NB4 (cell line): ENCODE measurements at places on chromosomes 6 and 20.
A peak's percentile ranks its signal among the peaks of the same experiment; 100 is the strongest.

GRCh38 chr6:161508341-161508740, 234.5 kb upstream of the AGPAT4 start:
- no peak for DNase-seq

DNA sequence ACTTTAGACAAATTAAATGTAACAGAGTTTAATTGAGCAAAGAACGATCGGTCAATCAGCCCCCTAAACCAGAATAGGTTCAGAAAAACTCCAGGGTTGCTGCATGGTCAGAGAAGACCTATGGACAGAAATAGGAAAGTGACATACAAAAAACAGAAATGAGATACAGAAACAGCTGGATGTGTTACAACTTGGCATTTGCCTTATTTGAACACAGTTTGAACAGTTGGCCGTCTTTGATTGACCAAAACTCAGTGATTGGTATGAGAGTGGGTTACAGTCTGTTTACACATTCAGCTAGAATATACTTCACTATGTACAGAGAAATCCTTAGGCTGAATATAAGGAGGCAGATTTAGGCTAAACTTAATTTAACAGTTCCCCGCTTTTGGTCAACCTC, 19.9 kb downstream of the SRSF6 start:
- no peak for DNase-seq

DNA sequence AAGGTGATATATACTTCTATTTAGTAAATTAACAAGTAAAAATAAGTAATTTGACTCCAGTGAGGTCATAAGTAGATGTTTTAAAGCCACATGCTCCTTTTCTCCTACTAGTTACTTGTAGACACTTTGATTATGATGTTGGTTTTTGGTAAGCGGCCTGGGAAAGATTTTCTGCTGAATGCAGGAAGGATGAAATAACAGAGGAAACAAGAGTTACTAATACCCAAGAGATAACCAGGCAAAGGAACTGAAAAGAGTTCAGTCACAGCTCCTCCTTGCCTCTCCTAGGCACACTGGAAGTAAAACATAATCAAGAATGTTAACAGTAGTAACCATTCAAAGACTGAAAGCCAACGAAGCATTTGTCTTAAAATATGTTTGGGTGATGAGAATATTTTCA, 203.3 kb downstream of the RNGTT start:
- no peak for DNase-seq

GRCh38 chr20:60262967-60263603, 304.9 kb downstream of the CDH26 start:
- DNase-seq, result peak; percentile 58

DNA sequence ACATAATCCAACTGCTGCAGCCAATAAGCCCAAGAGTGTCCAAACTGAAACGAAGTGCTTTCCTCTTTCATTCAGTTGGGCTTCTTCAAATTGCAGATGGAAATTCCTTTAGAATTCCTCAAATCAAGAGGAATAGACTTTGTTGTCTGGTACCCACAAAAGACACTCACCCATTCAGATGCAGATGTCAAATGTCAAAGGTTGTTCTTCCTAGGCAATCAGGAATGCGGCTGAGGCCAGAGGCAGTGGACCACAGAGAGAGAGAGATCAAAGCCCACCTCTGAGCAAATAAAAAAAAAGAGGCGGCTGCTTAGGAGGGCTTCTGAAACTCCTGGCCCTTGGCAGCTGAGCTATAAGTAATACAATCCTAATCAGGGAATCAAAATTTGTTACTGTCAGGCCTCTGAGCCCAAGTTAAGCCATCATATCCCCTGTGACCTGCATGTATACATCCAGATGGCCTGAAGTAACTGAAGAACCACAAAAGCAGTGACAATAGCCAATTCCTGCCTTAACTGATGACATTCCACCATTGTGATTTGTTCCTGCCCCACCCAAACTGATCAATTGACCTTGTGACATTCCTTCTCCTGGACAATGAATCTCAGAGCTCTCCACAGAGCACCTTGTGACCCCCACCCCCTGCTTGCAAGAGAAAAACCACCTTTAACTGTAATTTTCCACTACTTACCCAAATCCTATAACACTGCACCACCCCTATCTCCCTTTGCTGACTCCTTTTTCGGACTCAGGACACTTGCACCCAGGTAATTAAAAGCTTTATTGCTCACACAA, 303.0 kb upstream of the GJE1 start:
- DNase-seq, result no peak

- DNase-seq, result no peak
Observed at GRCh38 chr6:116369964-116370759, 585 bp upstream of the DSE start.

DNA sequence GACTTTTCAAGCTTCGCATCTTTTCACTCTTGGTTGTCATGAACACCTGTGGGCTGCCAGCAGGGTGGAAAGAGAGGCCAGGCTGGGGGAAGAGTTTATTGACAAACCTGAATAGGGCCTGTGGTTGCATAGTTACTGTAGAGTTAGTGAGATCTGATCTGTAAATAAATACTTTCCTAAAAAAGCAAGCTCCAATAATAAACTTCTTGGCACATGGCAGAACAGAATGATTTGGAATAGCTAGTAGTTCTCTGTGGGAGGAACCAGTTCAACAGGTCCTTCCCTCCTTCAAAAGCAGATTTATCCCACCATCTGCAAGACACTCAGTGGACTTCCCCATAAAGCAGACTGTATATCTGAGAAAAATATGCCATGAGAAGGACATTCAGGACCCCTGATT, 445.0 kb downstream of the HACE1 start:
- no peak for DNase-seq

GRCh38 chr6:168256940-168257339, 62.6 kb downstream of the DACT2 start:
- no peak for DNase-seq

- DNase-seq, result no peak
Observed at GRCh38 chr6:133741375-133741861, 147.5 kb upstream of the TCF21 start.

DNA sequence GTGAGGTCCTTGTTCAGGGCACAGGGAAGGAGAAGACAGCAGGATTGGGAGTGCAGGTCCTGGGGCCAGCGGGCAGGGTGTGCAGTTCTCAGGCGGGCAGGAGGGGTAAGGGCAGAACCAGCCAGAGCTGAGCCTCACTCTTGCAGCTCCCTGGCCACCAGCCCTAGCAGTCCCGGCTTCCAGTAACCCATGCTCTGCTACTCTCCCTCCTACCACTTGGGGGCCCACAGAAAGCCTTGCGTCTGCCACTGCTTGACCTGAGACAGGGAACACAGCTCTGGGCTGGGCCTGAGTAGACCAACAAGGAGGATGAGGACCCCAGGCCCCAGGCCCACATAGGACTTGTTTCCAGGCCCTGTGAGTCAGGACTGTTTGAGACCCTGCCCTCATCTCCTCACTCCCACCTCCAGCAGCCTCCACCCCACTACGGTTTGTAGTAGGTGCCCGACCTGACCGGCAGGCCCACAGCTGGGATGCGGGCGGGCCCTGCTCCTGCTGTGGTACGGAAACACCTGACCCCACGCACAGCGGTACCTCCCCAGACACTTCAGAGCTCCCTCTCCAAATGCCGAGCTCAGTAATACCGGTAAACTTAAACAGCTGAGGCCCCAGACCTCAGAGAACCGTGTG, 39.2 kb downstream of the KCNK5 start:
- DNase-seq, result peak; percentile 55

DNA sequence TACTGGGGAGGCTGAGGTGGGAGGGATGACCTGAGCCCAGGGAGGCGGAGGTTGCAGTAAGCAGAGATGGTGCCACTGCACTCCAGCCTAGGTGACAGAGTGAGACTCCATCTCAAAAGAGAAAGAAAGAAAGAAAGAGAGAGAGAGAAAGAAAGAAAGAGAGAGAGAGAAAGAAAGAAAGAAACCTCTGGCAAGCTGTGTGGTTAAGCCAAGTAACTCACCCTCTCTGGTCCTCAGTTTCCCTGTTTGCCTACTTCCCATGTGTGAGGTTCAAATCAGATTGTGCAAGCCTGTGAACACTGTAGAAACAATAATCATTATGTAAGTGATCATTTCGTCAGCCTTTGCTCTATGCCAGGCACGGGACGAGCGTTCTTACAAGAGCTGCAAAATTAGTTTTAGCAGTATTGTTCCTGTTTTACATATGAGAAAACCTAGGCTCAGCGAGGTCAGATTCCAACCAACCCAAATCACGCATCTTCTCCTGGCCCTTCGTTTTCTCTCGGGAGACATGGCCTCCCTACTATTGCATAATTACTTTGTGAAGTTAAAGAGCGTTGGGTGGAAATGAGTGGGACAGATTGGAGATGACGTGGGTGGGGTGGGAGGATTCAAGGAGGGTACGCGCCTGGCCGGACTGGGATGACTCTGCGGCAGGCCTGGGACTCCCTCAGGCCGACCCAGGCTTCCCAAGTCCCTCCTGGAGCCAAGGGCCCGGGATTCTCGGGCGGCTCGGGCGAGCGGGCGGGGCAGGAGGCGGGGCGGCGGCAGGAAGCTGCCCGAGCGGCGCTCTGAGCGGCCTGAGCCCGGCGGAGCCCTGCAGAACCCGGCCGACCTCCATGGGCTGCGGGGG, at the start of gene SNX21:
SNX21 (plus strand) TSS at position 770 of the 853 bp plus-strand sequence. CDS start 121 bp downstream, outside the sequence.
- peak; percentile 75 for DNase-seq

GRCh38 chr6:91149956-91150705, 563.3 kb upstream of the MAP3K7 start:
- no peak for DNase-seq

DNA sequence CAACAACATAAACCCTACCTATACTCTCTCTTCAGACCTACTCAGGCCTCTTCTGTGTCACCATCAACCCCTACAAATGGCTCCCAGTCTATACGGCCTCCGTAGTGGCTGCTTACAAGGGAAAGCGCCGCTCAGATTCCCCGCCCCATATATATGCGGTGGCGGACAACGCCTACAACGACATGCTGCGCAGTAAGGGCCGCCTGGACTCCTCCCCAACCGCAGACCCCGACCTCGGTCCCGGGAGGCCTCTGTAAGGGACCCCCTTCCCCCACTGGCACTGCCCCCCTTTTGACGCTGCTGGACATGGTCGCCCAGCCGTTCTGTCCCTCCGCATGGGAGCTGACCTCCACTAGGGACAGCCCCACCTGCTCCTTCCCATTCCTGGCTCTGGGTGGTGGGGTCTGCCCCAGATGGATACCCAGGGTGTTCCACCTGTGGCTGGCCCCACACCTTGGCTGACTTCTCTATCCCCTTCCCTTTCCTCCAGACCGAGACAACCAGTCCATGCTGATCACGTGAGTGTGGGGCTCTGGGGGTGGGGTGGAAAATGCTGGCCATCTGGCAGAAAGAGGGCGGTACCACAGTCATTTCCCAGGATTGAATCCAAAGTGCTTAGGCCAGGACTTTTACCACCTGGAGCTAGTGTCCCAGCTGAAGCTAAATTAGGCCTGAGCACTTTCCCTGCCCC, 25.0 kb downstream of the MYH7B start:
- DNase-seq, result no peak

GRCh38 chr20:41848180-41848579, 230.0 kb upstream of the CHD6 start:
- DNase-seq, result peak; percentile 8

- no peak for DNase-seq
Observed at GRCh38 chr20:51345601-51346101, 196.9 kb downstream of the NFATC2 start.

- peak; percentile 28 for DNase-seq
Observed at GRCh38 chr6:123380257-123380656, 256.5 kb downstream of the TRDN start.

DNA sequence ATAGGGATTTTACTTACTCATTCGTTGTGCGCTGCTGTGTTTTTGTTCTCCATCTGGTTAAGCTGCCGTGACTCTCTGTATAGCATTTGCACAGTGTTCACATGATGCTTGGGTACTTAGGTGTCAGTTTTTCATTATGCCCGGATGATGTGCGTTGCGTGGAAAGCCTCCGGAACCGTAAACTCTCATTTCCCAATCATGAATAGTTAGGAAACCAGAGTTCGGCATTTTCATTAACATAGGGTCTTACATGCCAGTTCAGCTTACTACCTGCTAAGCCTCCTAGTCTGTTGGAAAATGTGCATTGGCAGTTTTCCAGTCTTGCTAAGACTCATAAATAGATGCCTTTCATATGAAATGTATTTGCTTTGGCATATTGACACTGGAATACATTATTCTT, 483.4 kb upstream of the FLRT3 start:
- no peak for DNase-seq
